ENCODE measurements at places on chromosomes 5 and 9.

DNA sequence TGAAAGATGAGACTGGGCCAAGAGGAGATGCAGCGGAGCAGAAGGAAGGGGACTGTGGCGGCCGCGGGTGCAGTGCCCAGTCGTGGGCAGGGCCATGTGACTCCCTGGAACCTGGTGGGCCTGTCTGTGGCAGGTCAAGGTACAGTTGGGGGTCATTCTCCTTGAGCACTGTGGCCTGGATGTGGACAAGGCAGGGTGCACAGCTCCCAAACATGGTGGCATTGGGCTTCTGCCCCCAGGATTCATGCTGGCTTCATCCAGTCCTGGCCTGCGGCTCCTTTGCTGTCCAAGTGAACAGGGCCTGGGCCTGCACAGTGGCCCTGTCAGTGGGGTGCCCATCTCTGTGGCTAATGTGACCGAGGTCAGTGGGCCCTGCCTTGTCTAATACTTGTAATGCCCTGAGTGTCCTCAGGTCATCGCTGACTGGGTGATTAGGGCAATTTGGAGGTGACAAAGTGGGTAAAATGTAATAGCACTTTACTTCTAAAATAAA lies 39.9 kb downstream of the CEP72 start:
- no peak for DNase-seq

DNA sequence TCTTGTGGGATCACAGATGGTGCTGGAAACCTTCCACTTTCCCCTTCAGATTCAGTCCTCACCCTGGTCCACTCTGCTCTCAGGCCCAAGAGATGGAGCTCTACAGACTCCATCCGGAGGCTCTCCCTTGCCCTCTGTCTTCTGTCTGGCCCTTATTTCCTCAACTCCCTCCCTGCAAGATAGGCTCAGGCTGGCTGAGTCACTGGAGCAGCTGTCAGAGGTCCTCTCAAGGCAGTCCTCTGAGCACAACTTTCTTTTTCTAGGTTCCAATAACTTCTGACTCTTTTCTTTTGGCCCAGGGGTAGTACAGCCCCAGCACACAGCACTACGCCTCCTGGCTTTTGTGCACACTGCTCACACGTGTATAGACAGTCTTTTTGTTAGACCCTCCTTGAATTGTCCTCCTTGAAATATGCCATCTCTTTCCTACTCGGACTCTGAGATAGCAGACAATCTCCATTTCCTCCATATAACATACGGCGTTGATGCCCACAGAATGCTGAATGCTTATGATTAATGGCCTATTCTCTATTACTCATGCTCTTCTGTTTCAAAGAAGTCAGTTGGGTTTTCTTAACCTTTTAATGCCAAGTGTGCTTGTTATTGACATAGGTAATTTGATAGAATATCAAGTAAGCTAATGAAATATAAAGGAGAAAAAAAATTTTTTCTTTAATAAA lies 193.1 kb downstream of the SLC12A2 start:
- DNase-seq, result no peak

- DNase-seq, result no peak
Observed at GRCh38 chr9:133953621-133953975, 38.5 kb downstream of the VAV2 start.

DNA sequence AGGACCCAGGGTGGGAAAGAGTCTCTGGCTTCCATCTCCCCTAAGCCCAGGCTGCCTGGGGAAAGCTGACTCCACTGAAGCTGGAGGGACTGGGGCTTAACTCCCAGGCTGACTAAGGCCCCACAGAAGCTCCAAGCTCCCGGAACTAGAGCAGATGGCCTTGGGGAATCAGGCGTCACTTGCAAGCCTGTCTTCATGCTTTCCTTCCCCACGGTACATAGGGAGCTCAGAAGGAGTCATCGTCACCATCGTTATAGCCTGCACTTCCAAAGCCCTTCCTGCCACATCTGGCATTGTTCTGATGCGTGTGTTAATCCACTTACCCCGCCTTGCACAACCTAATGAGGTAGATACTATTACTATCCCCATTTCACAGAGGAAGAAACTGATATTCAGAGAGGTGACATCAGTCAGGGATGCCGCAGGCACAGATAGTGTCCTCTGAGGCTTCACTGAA lies 11.5 kb downstream of the AQP3 start:
- no peak for DNase-seq

- no peak for DNase-seq
Observed at GRCh38 chr5:50794812-50795211, 128.4 kb downstream of the PARP8 start.

- no peak for DNase-seq
Observed at GRCh38 chr9:75105841-75106240, 17.5 kb downstream of the OSTF1 start.

- no peak for DNase-seq
Observed at GRCh38 chr9:104841601-104842141, 77.7 kb downstream of the NIPSNAP3B start.

GRCh38 chr9:121839726-121840500 lies 188.5 kb downstream of the DAB2IP start:
- DNase-seq, result no peak

DNA sequence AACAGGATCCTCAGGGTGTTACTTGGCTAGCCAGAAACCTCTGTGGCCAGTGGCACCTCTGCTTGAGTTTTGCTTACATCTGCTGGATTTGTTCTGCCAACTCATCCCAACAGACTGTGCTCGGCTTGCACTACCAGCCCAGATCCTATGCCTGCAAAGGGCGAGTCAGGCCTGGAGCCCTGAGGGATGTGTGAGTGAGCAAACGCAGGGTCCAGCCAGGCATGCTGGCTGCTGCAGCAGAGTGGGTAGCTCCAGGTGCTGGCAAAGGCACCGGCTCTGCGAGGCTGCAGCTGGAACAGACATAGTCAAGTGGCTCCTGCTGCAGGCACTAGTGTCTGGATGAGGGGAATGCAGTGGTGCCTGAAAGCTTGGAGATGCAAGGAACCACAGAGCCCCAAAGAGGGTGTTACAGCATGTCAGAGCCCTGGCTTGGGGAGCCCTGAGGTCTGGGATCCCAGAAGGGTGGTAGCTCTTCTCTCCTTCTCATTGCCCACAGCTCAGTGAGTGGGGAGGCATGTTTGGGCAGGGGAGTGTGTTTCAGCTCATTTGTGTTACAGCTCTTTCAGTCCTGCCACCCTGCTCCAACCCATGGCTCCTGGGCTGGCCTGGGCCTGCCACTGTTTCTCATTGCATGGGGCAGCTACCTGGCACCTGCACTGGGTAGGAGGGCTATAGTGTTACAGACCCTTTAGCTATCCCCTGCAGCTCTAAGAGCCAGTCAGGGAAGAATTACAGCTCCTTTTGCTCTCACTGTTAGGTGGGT lies 332.6 kb downstream of the TAF11L14 start:
- no peak for DNase-seq

DNA sequence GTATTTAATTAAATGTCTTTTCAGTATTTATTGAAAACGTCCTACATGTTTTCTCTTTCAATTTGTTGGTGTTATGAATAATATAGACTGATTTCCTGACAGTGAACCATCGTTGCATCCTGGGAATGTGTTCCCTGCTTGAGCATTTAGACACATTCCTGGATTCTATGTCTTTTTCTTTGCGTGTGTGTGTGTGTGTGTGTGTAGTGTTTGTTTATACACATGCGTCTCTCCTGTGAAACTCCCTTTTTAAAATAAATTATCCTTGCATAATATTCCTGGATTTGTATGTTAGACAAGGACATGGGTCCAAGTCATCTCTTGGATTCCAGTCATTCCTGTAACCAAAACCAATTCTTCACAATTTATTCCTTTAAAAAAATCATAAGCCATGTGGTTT lies 153.4 kb downstream of the HSPA4 start:
- no peak for DNase-seq

DNA sequence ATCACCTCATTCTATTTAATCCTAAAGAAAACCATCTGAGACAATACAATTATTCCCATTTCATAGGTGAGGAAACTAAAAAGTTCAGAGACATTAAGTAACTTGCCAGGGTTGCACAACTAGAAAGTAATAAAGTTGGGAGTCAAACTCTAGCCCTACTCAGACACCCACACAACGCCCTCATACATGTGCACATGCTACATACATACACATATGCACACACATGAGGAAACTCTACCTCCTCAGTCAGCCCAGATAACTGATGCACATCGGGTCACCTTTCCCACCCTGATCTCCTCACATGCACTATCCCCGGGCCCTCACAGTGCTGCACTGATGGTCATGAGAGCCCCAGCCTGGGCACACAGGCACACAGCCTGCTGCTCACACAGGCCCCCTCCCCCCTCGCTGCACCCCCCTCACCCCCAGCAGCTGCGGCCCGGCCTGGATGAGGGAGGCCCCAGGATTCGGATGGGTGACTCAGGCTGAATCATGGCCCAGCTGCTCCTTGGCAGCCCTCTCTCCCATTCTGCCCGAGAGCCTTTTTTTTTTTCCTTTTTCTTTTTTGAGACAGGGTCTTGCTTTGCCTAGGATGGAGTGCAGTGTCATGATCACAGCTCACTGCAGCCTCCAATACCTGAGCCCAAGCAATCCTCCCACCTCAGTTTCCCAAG lies 5.0 kb upstream of the GPRIN1 start:
- no peak for DNase-seq

DNA sequence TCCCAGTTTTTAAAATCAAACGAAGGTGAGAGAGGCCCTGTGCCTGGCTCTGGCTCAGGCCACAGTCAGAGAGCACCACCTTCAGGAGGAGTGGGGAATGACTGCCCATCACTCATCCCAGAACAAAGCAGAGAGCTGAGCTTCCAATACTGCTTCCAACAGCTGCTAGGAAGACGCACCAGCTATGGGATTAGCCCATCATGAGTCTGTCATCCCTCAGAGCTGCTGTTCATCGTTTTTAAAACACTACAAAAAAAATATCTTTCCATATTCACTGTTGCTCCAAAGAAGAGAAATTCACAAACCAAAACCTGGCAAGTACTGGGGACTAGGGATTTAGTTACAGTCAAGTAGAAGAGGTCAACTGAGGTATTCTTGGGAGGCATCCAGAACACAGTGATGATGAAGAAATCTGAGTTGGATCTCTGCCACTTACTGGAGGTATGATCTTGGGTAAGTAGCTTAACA lies 102.4 kb downstream of the CDK5RAP2 start:
- DNase-seq, result no peak

GRCh38 chr5:115530426-115530825 lies 14.1 kb downstream of the FEM1C start:
- no peak for DNase-seq

GRCh38 chr9:35937227-35937626 lies 20.7 kb downstream of the OR2S2 start:
- no peak for DNase-seq

DNA sequence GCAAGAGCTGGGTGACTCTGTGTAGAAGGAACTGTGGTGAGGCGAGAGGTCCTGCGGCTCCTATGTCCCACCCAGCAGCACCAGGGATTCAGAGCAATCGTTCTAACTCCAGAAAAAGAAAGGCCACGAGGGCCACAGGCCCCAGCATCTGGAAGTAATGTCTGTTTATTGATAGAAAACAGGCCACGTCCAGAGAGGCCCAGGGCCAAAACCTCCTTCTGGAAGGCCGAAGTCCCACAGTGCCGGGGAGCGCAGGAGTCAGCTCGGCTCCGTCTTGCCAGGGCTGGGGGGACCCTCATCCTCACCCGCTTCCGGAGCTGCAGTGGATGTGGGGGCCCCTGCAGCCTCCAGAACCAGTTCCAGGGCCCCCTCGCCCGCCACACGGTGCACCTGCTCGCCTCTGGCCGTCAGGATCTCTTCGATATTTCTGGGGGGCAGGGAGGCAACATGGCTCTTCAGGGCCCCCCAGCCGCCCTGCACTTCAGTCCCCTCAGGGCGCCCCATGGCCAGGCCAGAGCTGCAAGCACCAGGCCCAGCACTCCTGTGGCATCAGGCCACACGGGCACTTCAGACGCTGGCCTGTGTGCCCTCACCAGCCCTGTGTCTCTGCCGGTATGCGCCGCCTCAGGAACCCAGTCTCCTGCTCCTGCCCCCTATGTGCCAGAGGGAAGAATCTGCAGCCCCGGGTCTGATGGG lies 1.6 kb downstream of the DNLZ start:
- DNase-seq, result no peak

GRCh38 chr5:157624144-157624543 lies 28.1 kb downstream of the SOX30 start:
- no peak for DNase-seq

GRCh38 chr9:129401623-129402370 lies 219.1 kb downstream of the C9orf50 start:
- DNase-seq, result no peak

DNA sequence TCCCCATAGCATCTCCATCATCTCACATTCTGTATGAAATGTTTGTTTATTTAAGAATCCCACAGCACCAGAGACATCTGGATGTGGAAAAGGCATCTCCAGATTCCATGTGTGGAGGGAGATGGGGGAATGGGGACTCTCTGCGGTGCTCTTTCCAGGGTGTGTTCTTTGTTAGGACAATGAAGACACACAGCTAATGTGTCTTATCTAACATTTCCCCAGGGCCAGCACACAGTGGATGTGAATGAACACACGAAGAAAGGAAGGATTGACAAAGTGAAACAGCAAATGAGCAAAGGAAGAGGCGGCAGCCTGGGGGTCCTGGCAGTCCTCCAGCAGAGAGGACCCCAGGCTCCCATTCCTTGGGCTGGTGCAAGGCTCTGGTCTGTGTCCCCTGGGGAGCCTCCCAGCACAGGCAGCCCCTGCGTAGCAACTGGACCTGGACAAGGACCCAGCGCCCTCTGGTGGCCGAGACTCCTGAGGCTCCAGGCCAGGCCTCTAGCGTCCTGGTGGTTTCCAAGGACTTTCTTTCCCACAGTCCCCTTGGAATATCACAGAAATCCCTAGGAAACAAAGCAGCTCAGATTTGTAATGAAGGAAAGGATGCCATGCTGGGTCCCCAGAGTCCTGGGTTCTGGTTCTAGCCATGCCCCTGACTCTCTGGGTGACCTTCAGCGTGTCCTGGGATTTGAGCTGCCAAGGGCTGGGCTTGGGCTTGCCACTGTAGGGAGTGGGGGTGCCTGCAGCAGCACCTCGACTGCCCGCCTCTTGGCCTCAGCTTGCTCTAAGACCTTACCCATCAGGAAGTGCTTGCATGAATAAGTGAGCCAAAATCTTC lies 3.5 kb upstream of the PDLIM7 start:
- peak; percentile 85 for DNase-seq

- DNase-seq, result no peak
Observed at GRCh38 chr9:29336281-29336680, 1763.0 kb upstream of the C9orf72 start.

DNA sequence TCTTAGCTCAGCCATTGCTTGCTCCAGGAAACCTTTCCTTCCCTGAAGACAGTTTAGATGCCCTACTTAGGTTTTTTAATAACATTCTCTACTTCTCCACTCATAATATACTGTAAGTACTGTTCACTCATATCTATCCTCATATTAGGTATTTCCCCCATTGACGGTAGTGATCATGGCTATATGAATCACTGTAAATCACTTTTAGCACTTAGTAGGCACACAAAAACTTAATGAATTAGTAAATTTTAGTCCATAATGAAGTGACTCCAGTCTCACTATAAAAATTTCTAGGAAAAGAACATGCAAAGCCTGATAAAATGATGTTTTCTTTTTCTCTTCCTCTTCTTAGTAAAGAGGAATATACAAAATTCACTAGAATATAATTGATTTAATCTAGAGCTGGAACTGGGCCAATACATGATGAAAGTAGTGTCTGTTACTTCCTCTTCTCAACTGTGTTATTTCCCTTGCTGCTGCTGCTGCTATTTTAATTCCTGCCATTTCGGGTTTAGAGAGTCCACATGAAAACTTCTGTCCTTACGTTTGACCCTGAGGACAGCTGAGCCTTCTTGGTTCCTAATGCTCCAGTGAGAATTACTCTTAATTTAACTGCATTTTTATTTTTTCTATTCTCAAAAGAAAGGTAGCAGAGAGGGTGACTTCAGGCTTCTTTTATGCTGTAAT lies 73.5 kb downstream of the LNPEP start:
- no peak for DNase-seq

- no peak for DNase-seq
Observed at GRCh38 chr5:8908055-8908683, 637.7 kb downstream of the SEMA5A start.
